ENCODE measurements at places on chromosomes 11 and 22. TPM values are rescaled to one million over a fixed set of nuclear protein-coding genes. Genes with fewer than 3 reads are reported as not detected.

The LARGE1 gene
- 5.0 TPM for total RNA-seq

The ANGPTL5 gene
- 0.14 TPM for total RNA-seq

The MDK gene
- total RNA-seq = 18.6 TPM

The KRTAP5-11 gene
- total RNA-seq = not detected

The APOA4 gene
- not detected for total RNA-seq

The STX3 gene
- total RNA-seq = 26.3 TPM

All from A549 treated with Hydrocortisone at 1 μM for 4 hours (cell line).